ENCODE measurements at places on chromosomes 1 and 21. TPM values are rescaled to one million over a fixed set of nuclear protein-coding genes. Genes with fewer than 3 reads are reported as not detected.

Gene DENND2C
- 0.21 TPM for total RNA-seq

GRCh38 chr1:108502624-108503023 lies 52.5 kb downstream of the NBPF6 start:
- DNase-seq: peak; percentile 59

Gene KIF17
- 0.47 TPM for total RNA-seq

DNA sequence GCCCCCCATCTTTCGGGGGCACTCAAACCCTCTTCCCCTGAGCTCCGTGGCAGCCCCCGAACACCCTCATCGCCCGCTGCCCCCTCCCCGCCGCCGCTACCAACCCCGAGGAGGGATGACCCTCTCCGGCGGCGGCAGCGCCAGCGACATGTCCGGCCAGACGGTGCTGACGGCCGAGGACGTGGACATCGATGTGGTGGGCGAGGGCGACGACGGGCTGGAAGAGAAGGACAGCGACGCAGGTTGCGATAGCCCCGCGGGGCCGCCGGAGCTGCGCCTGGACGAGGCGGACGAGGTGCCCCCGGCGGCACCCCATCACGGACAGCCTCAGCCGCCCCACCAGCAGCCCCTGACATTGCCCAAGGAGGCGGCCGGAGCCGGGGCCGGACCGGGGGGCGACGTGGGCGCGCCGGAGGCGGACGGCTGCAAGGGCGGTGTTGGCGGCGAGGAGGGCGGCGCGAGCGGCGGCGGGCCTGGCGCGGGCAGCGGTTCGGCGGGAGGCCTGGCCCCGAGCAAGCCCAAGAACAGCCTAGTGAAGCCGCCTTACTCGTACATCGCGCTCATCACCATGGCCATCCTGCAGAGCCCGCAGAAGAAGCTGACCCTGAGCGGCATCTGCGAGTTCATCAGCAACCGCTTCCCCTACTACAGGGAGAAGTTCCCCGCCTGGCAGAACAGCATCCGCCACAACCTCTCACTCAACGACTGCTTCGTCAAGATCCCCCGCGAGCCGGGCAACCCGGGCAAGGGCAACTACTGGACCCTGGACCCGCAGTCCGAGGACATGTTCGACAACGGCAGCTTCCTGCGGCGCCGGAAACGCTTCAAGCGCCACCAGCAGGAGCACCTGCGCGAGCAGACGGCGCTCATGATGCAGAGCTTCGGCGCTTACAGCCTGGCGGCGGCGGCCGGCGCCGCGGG lies 837 bp downstream of the FOXD3 start:
- DNase-seq: no peak

Gene RGS8
- 0.05 TPM for total RNA-seq

- no peak for DNase-seq
These were observed 50.0 kb upstream of the ZNF648 start for GRCh38 chr1:182111496-182111895.

DNA sequence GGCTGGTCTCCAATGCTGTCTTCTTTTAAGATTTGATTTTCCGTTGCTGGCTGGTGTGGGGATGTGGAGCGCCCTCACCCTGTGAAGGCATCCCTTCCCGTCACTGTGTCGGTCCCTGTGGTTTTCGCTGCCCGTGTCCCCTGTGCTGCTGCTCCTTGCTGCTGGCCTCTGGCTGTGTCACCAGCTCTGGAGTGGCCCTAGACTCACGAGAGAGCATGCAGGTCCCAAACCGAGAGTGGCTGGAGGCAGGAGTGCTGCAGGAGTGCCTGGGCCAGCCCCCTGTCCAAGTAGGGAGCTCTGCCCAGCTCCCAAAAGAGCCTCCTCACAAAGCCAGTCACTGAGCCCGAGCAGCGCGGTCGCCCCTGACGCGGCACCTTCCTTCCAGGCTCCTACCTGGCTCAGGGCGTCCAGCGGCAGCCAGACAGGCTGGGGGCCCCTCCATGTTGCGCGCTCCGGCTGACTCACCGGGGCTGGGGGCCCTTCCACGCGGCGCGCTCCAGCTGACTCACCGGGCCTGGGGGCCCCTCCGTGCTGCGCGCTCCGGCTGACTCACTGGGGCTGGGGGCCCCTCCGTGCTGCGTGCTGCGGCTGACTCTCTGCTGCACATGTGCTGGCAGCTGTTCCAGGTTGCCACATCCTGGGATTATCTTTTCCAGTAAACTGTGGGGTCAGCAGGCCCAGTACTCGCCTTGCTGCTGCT lies 106.7 kb upstream of the COL6A1 start:
- DNase-seq: peak; percentile 97

Gene FAM3B
- 0.10 TPM for total RNA-seq

GRCh38 chr1:193090865-193091264 lies 14.3 kb downstream of the GLRX2 start:
- no peak for DNase-seq

- no peak for DNase-seq
These were observed 14.8 kb downstream of the EFCAB14 start for GRCh38 chr1:46703927-46704641.

DNA sequence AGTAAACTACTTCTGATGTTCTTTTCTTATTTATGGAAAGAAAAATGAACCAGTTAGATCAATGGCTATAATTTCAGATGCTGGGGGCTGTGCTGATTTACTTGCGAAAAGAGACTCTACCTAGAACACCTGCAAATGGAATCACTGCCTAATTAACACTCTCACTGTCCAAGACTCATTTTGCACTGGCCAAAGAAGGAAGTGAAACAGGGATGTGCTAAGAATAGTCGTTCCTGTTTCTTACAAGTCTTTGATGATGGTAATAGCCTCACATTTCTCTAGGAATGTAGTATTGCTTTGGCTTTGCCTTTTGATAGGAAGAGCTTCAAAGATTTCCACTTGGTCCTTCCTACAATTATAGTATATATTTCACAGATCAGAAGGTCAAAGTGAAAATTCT lies 12.7 kb upstream of the TSNAX start:
- no peak for DNase-seq

- no peak for DNase-seq
These were observed 14.0 kb upstream of the REN start for GRCh38 chr1:204180133-204180532.

Gene TCP10L
- total RNA-seq: 0.16 TPM

- DNase-seq: no peak
These were observed 495.6 kb downstream of the SIPA1L2 start for GRCh38 chr1:232134365-232134764.

DNA sequence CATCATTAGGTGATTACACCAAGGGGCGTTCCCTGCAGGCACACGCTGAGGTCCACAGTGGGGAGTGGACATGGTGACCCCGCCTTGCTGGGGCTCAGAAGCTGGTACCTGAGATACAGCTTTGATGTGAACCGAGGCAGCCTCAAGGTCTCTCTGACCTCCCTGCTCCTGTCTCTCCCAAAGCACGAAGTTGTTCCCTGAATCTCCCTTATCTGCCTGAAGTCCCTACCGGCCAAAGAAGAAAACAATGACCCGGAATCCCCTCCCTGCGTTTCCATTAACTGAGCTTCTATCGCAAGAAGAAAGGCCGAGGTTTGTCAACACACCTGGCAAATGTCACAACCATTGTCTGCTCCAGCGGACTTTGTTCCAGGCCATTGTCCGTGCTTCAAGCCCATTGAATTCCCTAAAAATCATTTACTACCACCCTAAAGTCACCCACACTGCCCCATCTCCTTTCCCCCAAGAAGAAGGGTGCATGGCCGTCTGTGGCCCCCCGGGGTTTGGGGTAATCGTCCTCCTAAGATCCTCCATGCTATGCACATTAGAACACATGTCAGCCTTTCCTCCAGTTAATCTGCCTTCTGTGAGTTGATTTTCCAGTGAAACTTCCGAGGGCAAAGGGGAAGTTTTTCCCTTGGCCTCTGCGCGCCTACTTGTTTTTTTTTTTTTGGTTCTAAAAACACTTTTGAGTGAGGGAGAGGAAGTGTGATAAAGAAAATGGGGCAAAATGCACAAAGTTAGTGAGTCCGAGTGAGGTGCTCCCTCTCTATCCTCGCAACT lies 48.1 kb upstream of the COL18A1 start:
- DNase-seq: no peak

GRCh38 chr1:184740344-184740743 lies 14.3 kb downstream of the EDEM3 start:
- no peak for DNase-seq

GRCh38 chr1:53617382-53617781 lies 121.6 kb downstream of the GLIS1 start:
- DNase-seq: no peak

- DNase-seq: no peak
These were observed 26.9 kb downstream of the SKI start for GRCh38 chr1:2255047-2255419.

Gene BCAR3
- total RNA-seq: 163 TPM

- DNase-seq: no peak
These were observed 2.8 kb downstream of the PERM1 start for GRCh38 chr1:978835-979743.

Gene ATP1A4
- total RNA-seq: not detected

Gene MCOLN3
- total RNA-seq: 4.1 TPM

Gene AMY2A
- total RNA-seq: not detected

- DNase-seq: no peak
These were observed 40.7 kb upstream of the KCND3 start for GRCh38 chr1:112030157-112030556.

Gene FCMR
- total RNA-seq: not detected

GRCh38 chr1:12279003-12279402 lies 49.2 kb downstream of the VPS13D start:
- no peak for DNase-seq

Gene RPS6KA1
- total RNA-seq: 35.1 TPM

GRCh38 chr1:5915587-5916571 lies 76.3 kb downstream of the NPHP4 start:
- peak; percentile 40 for DNase-seq

- no peak for DNase-seq
These were observed 17.0 kb upstream of the POU3F1 start for GRCh38 chr1:38063616-38064015.

DNA sequence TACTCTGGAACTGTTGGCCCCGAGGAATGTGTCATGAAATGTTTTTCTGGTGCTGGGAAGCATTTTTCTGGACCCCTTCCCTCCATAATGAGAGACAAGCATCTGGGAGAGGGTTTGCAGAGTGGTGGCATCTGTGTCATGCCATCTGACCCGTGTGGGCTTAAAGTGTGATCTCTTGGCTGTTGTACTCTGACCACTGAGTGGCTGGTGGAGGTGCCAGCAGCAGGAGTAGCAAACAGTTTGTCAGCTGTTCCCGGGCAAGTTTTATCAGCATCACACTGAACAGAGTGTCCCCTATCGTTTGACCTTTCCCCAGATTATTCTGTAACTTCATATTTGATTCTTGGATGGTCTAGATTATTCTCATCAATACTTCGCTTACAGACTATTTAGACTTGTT lies 150.1 kb downstream of the HHAT start:
- no peak for DNase-seq

DNA sequence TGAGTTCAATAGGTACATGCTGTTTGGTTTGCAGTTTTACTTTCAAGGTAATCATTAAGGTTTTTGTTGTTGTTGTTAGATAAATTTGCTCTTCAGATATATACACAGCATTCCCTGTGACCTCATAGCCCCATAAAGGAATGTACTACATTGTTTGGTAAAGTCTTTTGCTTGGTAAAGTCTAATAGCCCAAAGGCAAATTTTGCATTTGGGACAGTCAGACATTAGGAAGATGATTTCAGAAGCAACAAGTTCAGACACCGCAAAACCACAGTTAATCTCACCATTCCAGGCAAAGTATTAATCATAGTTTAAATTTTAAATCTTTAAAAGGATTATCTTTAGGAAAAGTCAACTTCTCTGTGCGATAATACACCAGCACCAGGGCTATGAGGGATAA lies 32.6 kb upstream of the PYHIN1 start:
- no peak for DNase-seq

Gene LGR6
- not detected for total RNA-seq

- no peak for DNase-seq
These were observed 5.8 kb upstream of the FAM167B start for GRCh38 chr1:32241001-32241763.

- no peak for DNase-seq
These were observed 1.3 kb upstream of the PDE4B start for GRCh38 chr1:65791396-65791795.

- no peak for DNase-seq
These were observed 107.0 kb upstream of the NGF start for GRCh38 chr1:115445090-115445489.

Gene TRPM2
- 1.4 TPM for total RNA-seq

Gene FCGR3A
- not detected for total RNA-seq

- DNase-seq: no peak
These were observed 38.9 kb downstream of the YY1AP1 start for GRCh38 chr1:155649676-155650075.

Gene APOBEC4
- total RNA-seq: not detected

DNA sequence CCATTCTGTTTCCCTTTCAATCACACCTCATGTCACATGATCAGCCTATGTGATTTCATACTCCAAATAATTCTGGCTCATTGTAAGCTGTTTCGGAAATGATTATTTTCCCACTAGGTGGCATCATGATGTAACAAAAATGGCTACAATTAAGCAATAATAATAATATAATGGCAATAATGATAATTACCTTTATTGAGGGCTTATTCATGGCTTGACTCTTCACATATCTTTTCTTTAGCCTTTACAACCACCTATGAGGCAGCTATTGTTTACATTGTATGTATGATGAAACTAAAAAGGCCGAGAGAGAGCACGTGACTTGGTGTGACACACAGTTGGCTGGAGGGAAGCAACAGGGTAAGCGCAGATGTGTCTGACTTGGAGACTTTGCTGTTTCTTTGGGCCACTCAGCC lies 12.5 kb upstream of the KPRP start:
- DNase-seq: peak; percentile 77

Data from HT1080 (cell line).